ENCODE measurements at places on chromosomes 13 and 19.

- no peak for DNase-seq
These were observed 844.8 kb downstream of the PCDH17 start for GRCh38 chr13:58476206-58476918.

GRCh38 chr13:85191996-85192718 is 607.1 kb downstream of the SLITRK6 start:
- no peak for DNase-seq

- no peak for DNase-seq
These were observed 25.3 kb downstream of the NAXD start for GRCh38 chr13:110640591-110641029.

DNA sequence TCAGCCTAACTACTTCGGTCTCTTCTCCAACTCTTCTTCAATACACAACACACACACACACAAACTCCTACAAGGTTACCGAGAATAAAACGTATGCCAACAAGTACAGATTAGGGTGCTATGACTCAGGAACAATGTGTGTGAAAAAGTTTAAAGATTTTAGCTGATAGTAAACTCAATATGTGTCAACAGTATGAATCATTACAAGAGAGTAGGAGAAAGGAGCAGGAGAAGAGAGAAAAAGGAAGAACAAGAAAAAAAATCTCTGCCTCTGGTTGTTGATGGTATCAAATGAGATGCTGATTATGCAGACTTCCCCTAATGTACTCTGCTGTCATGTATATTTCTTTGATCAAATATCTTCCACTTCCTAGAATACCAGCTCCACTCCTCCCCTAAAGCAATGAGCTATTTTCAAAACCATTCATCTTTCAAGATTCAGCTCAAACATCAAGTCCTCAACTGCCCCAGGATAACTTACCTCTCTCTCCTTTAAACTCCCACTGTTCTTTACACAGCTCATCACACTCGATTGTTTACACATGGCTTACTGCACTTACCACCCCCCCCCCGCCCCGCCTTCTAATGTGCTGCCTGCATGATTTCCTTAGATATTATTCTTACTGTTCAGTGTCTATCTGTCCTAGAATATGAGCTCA is 95.6 kb downstream of the FAM216B start:
- DNase-seq, result peak; percentile 23

GRCh38 chr19:4555657-4556561 is 3.6 kb downstream of the SEMA6B start:
- no peak for DNase-seq

DNA sequence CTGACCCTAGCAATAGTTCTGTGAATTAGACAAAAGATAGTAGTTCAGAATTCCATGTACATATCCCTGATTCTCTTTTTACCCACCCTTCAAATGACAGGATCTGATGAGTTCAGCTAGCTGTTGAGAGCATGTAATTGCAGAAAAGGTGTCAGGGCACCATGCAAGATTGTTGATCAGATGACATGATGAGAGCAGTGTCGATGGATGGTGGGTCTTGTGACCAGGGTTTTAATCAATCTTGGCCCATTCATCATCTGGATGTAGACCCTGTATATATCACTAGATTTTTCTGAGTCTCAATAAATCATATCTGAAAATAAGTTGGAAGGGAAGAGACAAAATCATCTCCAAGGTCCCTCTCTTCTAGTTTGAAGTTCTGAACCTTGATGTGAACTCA is 379.0 kb downstream of the OXGR1 start:
- DNase-seq, result no peak

- DNase-seq, result no peak
These were observed 117.2 kb downstream of the IRS2 start for GRCh38 chr13:109669234-109669612.

DNA sequence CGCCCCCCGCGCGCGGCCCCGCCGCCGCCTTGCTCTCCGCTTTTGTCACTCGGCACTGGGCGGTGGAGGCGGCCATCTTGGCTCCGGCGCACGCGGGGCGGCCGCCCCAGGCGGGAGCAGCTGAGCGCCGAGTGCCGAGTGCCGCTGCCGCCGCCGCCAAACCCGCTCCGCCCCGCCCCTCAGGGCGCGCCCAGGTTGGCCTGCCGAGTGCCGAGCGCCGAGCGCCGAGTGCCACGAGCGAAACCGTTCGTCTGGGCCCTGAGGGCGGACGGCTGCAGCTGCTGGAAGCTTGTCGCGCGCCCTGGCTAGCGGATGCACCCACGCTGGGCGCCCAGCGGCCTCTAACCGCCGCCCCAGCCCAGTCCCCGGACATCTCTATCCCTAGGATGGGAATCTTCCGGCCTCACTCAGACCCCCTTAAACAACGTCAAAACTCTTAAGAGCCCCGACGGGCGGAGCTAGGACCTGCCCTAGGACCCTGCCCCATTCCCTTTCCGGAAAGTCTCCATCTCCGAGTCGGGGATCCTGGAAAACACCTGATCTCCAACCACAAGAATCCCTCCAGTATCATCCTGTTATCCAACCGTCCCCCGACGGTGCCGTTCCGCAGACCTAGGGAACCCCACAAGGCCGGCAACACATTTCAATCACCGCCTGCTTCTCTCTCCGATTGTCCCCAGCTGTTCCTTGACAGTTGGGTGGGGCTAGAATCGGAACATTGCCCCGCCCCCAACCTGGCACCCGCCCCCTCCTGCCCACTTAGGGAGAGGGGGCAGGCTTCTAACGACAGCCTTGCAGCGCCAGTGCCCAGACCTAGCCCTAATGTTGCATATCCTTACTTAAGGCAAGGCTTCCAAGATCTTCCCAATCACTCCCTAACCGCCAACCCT is 14.1 kb upstream of the AKAP8L start:
- peak; percentile 95 for DNase-seq

GRCh38 chr19:39237200-39238184 is 7.3 kb downstream of the IFNL3 start:
- no peak for DNase-seq

DNA sequence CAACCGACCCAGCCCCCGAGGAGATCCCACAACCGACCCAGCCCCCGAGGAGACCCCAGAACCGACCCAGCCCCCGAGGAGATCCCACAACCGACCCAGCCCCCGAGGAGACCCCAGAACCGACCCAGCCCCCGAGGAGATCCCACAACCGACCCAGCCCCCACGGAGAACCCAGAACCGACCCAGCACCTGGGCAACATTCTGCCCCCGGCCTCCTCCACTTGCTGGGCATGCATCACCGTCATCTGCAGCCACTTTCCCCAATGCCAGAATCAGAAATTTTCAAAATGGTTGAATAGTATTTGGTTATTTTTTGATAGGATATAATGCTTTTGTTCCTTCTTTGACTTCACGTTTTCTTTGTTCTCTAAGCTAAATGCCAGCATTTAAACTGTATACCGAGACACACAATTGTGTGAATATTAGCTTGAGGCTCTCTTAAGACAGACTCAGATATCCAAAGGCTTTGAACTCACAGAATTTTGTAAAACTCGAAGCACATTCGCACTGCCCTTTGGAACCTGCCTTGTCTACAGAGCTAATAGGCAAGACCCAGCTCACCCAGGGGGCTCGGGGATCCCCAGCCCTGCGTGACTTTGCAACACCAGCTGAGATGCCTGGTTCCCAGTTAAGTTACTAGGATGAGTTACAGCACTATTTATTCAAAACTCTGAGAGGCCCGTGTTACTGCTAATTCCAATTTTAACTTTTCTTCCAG is 15.5 kb upstream of the RASA3 start:
- no peak for DNase-seq

DNA sequence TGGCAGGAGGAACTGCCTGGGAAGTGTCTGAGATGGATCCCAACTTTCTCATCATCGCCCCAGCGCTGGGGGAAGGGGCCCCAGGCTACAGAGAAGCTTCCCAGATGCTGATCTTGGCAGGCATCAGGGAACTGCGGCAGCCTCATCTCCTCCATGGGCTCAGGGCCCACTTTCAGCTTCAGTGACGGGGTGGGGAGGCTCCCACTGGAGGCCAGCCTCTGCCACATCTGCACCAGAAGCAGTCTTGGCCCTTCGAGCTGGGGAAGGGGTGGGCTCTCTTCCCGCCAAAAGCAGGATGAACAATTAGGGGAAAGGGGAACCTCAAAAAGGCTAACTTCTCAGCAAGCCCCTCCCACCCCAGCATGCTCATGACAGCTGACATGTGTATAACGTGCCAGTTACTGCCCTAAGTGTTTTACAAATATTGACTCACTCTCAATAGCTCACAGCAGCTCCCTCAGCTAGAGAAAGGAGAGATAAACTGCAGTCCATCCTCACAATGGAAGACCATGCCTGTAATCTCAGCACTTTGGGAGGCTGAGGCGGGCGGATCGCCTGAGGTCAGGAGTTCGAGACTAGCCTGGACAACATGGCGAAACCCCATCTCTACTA is 7.1 kb upstream of the S1PR2 start:
- no peak for DNase-seq

DNA sequence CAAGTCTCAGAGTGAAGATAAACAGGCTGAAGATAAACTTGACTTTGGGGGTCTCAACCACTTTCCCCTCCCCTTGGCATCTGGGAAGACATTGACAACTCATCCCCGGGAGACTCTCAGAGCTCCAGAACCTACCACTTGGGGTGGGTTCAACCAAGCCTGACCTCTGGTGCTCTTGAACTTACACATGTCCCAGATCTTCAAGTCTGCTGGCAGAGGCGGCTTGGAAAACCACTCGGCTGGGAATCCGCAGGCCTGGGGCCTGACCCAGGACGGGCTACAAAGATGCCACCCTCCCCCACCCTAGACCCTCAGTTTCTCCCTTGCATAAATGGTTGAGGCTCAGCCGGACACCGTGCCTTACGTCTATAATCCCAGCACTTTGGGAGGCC is 512 bp downstream of the LRRC8E start:
- DNase-seq, result no peak

GRCh38 chr13:41955605-41956004 is 5.3 kb downstream of the VWA8 start:
- DNase-seq, result peak; percentile 81

GRCh38 chr19:6058518-6059201 is 51.6 kb downstream of the RFX2 start:
- DNase-seq, result no peak

DNA sequence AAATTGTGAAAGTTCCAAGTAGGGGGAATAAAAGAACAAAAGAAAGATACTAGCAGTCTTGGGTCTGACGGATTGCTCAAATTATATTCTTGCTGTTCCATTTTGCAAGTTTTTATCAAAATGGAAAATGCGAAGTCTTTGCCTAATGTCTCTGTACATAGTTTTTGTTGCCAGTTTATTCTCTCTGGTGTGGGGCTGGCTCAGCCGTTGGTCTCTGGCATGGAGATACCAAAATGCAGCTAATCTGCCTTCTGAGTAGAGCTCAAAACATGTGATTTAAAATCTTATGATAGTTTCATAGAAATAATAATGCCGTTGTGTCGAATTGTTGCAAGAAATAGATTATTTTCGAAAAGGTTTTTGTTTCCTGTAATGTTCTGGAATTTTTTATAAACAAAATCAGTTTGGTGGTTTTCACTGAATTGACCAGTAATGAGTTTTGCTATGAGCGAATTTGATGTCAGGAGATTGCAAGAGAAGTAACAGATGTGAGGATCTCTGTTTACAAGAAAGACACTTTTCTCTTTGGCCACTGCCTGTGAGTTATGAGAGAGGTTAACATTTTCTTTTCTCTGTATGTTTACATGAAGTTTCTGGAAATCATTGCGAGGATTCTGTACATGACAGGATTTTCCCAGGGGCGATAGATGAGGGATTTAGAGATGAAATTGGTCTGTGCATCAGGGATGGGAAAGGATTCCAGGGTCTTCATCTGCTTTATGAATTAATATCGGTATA is 147.0 kb downstream of the DCT start:
- DNase-seq, result no peak

- DNase-seq, result no peak
These were observed 110.7 kb downstream of the KLF12 start for GRCh38 chr13:74023484-74023883.

DNA sequence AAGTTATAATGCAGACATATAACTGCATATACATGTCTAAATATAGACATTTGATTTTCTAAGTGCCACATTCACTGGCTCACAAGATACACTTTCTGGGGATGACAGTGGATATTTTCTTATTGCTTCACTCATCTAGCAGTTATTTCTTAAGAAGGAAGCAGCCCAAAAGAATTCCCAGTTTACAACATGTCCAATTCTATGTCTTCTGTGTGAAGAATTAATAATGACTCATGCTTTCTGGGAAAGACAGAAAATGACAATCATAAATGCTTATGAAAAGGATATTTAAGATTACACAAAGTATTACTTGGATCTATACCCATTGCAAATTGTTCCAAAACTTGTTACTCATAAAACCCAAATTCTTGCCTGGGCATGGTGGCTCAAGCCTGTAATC is 543.4 kb downstream of the SUCLA2 start:
- peak; percentile 94 for DNase-seq

- no peak for DNase-seq
These were observed 188.8 kb upstream of the GPC6 start for GRCh38 chr13:93037780-93038179.

- DNase-seq, result no peak
These were observed 690.8 kb upstream of the ARGLU1 start for GRCh38 chr13:107258599-107259187.

DNA sequence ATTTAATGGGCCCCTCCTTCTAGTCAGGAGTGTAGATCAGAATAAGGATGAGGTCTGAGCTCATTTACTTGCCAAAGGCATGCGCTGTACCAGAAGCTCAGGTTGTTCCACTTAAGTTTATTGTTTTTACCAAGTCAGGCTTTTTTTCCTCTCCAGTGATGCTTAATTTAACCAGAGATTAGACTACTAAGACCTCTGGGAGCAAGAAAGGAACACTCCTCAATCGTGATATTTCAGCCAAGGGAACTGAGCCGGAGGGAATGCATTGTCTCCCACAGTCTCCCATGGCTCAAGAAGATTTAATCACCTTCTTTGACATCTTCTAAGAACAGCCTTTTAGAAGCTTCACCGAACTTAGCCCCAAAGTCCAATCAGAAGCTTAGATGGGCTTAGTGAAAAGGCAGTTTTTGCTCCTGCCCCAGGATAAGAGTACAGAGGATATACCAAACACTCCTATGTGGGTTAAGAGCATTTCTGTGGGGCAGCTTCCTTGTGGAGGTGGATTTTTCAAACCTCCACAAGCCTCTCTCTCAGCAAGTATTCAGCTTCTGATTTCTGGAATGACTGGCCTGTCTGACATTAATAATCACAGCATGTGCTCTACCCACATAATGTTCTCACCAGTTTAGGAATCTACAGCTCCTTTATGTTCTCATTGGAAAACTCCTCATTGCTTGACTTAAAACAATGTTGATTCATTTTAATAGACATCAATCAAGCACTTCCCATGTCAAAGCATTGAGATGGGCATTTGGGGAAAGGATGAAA is 322.7 kb downstream of the SUCLA2 start:
- no peak for DNase-seq

DNA sequence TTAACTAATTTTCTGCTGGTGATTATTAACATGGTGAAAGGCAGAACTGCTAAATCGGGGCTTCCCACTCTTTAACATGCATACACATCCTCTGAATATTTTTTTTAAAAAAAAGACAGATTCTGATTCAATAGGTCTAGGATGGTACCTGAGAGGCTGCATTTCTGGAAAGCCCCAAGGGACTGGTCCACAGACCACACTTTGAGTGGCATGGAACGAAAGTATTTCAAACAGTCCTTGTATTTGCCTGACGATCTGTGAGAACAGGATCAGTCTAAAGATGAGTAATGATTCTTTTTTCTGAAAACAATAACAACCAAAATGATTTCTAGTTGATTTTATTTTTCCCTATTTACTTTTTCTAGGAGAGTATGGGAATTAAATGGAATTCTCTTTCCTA is 16.7 kb upstream of the SPART start:
- DNase-seq, result no peak

GRCh38 chr13:112982281-112983041 is 13.4 kb downstream of the MCF2L start:
- no peak for DNase-seq

All from inflammatory macrophage treated with lipopolysaccharide for 1 hour (primary cell).